ENCODE measurements at places on chromosomes 1 and 21. TPM values are rescaled to one million over a fixed set of nuclear protein-coding genes. Genes with fewer than 3 reads are reported as not detected.

Gene OR2T35
- not detected for total RNA-seq

Gene CNKSR1
- total RNA-seq, result not detected

Gene FABP3
- 2.1 TPM for total RNA-seq

Gene ZNF687
- total RNA-seq, result 16.9 TPM

Gene C1orf141
- not detected for total RNA-seq

Gene ZSWIM5
- 1.1 TPM for total RNA-seq

Gene TBX19
- 1.2 TPM for total RNA-seq

Gene CHD5
- total RNA-seq, result 0.25 TPM

Gene DNAJC16
- total RNA-seq, result 22.5 TPM

Gene PRSS38
- total RNA-seq, result not detected

DNA sequence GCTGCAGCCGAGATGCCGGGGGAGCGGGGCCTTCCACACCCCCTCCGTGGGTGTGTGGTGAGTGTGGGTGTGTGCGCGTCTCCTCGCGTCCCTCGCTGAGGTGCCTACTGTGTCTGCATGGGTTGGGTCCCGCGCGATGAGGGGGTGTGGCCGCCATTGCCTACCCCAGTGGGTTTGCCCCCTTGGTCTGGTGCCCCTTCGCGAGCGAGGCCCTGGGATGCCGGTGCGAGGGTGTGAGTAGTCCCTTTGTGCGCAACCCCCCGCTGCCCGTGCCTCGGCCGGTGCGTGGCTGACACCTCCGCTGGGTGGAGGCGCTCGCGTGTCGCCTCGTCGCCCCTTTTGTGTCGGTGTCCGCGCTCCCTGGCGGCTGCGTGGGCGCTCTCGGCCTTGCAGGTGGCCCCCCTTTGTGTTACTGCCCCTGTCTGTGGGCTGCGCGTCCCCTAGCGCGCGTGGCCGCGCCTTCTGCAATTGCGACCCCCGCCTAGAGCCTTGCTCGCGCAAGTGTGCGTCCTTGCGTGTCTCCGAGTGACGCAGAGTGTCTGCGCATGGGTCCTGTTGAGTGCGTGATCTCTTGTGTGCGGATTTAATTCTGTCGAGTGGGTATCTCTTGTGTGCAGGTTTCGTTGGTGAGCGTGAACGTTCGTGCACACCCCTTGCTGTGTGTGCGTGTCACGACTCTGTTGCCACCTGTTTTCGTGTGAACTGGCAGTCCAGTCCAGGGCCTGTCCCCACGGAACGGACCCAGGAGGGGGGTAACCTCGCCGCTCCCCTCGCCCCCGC lies 553 bp downstream of the TTC3 start:
- peak; percentile 75 for DNase-seq

DNA sequence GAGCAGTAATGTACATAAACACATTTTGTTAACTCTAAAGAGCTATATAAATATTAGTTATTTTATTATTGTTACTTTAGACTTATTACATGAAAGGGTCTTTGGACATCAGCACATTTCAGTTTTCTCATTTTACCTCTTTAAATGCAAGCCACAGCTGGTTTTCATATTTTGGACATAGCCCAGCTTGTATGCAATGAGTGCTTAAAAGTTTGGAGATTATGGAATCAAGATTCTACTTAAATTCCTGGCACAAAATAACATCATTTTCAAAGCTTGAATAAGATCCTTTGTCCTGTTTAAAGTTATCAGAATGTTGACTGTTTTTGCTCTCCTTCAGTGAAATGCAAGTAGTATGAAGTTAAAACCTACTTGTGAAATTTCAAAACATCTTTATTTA lies 15.5 kb upstream of the LEPR start:
- no peak for DNase-seq

- DNase-seq, result no peak
Measured at GRCh38 chr1:184190616-184191015, 139.1 kb downstream of the TSEN15 start.

GRCh38 chr1:60971330-60971729 lies 111.0 kb upstream of the NFIA start:
- DNase-seq, result no peak

GRCh38 chr1:23719162-23719820 lies 24.0 kb upstream of the ELOA start:
- DNase-seq, result no peak

GRCh38 chr21:45932922-45933502 lies 48.6 kb upstream of the COL6A1 start:
- no peak for DNase-seq

DNA sequence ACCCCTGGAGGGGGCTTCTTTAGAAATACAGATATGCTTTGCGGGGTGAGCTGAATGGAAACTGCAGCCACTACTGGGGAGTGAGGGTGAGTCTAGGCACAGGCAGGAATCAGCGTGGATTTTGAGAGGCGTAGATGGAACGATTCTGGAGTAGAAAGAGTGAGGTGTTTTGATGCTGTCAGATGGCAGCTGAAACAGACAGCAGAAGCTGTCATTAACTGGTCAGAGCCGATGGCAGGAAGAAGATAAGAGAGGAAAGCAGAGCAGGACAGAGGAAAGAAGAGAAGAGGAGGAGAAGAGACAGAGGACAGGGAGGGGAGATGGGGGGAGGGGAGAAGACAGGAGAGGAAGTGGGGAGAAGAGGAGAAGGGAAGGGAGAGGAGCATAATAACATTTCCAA lies 138.5 kb downstream of the LRIG2 start:
- no peak for DNase-seq

DNA sequence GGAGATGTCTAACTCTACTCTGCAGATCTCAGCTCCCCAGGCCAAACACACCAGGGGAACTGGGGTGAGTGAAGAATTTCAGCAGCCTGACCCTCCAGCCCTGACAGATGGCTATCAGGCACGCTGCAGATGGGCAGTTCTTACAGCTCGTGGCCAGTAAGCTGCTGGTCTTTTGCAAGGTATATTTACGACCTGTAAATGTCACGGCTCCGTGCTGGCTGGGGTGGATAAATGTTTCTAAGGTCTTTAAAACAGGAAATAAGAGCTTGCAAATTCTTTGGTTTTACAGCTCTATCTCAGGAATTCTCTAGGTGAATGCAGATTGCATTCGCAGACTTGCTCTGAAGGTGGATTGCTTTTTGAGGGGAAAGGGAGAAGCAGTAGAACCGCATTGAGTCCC lies 10.1 kb downstream of the DOP1B start:
- DNase-seq, result no peak

DNA sequence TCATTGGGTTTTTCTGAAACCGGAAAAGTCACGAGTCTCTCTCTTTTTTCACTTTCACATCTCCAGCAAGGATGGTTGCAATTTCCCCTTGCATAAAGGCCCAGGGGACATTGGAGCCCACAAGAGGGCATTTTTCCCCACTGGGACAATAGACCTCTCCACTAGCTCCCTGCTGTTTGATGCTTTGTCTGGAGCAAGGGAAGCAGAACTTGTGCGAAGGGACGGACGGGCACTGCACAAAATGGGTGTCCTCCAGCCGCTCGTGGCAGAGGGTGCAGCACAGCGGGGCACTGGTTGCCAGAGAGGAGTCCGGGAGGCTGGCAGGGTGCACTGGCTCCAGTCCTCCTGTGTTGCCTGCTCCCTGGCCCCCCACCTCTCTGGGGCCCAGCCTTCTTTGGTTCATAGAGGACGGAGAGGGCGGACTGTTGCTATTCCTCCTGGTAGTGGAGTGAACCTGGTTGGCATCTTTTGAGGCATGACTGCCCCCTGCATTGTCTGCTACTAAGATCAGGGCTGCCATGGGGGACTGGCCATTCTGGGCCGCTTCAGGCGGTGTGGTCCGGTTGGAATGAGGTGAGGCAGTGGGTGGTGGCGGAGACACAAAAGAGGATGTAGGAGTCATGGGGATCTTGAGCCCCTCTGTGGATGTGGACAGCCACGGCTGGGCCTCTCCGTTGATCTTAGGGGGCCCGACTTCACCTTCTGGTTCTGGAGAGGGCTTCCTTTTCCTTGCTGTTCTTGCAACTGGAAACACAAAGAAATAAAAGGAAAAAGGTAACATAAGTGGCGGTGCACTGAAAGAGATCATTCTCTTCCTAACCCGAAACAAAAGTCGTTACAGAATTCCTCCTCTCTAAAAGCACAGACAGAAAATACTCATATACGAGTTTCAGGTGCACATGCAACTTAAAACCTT lies 2.6 kb downstream of the IRF2BP2 start:
- peak; percentile 64 for DNase-seq

DNA sequence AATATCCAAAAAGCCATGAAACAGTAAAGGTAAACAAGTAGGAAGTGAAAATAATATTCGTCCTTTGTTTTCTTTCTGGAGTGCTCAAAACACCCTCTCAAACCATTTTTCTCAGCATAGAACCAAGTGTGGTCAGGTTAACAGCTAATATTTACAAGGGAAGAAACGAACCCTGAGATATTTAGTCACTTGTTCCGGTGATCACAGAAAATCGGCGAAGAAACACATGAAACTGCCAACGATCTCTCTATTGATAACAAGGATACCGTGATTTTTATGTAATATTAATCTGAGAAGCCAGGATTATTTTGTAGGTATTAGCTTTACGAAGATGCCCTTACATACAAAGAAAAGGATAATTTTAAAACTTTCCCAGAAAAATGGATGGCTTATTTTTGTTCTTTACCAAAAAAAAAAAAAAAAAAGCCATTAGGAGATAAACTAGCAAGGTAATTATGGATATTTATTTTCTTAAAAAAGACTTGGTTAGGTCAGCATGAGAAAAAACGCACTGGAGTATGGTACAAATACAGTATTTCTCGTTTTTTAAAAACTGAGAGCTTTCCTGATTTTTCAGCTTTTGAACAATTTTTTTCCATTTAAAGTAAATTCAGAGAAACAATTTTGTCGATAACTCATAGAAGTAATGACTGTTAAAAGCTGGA lies 107.3 kb upstream of the HNRNPU start:
- DNase-seq, result peak; percentile 62

DNA sequence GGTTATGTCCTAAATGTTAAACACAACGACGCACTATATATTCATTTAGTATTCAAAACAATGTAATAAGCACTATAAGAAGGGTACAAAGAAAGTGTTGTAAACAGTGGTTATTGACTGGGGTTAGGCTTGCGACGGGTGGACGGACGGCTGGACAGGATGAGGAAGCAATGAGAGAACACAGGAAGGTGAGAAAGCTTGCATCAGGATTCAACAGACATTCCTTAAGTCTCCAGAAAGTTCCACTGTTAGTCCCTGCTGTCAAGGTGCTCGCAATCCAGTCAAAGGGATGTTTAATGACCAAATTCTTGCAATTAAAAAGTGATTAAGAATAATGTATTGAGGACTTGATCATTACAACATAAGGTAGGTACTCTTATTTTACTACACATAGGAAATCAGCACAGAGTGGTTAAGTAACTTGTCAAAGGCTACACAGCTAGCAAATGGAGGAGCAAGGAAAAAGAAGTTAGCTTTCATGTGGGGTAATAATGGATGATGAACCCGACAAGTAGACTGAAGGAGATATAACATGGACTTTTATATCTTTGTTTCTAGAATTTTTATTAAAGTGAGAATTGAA lies 994 bp upstream of the ACBD6 start:
- peak; percentile 54 for DNase-seq

GRCh38 chr1:53061123-53061858 lies 722 bp upstream of the PODN start:
- peak; percentile 44 for DNase-seq

GRCh38 chr1:199691540-199691939 lies 336.0 kb upstream of the NR5A2 start:
- DNase-seq, result peak; percentile 86

- DNase-seq, result no peak
Measured at GRCh38 chr1:223143537-223144248, 645 bp upstream of the TLR5 start.

DNA sequence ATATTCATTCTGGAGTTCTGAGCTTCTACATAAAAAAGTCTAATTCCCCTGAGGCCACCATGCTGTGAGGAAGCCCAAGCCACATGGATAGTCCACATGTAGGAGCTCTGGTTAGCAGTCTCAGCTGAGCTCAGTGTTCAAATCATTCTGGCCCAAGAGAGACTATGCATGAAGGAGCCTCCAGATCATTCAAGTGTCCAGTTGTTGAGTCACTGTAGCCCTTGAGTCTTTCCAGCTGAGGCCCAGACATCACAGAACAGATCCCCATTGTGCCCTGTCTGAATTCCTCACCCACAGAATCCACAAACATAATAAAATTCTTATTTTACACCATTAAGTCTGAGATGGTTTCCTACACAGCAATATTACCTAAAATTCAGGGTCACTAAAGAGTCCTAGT lies 107.0 kb upstream of the NGF start:
- no peak for DNase-seq

GRCh38 chr1:232211149-232211548 lies 418.8 kb downstream of the SIPA1L2 start:
- DNase-seq, result no peak

All from GM23248 (cell line).